Left ventricle myocardium inferior (tissue), 1 donor: ENCODE measurements at places on chromosomes 2 and 18. TPM values are rescaled to one million over a fixed set of nuclear protein-coding genes. Genes with fewer than 3 reads are reported as not detected.
A peak's percentile ranks its signal among the peaks of the same experiment; 100 is the strongest.

DNA sequence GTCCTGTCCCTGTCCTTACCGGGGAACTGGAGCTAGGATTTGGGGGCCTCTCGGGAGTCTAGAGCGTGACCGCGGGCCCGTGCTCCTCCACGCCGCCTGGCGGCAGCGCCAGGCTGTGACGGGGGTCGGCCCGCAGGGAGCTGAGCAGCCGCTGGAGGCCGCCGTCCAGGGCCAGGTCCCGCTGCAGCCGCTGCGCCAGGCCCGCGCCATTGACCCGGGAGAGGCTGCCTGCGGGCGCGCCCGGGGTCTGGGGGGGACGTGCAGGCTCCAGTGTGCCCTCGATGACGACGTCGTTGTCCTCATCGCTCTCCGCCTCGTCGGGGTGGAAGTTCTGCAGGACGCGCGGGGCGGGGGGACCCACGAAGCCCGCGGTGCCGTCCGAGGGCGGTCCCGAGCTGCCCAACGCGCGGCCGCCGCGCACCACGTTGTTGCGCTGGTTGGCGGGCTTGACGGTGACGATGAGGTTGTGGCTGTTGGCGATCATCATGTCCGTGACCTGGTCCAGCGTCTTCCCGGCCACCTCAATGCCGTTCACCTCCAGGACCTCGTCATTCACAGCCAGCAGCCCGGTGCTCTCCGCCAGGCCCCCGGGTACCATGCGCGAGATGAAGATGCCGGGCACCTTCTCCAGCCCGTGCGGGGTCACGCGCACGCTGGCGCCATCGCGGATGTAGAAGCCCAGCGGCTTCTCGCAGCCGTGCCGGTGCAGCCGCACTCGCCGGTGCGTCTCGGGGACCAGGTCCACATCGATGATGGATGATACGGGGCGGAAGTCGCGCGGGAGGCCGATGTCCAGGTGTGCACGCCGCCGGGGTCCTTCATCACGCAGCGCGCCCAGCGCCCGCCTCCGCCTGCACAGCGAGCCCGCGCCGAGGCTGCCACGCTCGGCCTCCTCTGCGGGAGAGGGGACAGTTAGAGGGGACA lies 50.9 kb downstream of the ADNP2 start:
- no peaks in the 10 kb centered on the region for H3K4me1 ChIP-seq
- H3K27me3 ChIP-seq: peaks cover 9% of the 10 kb centered on the region
- H3K36me3 ChIP-seq: no peaks in the 10 kb centered on the region
- peak overlapping the region; percentile 55 for H3K4me3 ChIP-seq

- no peak overlapping the region for H3K27ac ChIP-seq
- H3K27me3 ChIP-seq: no peaks in the 10 kb centered on the region
- DNase-seq: no peak
- H3K4me1 ChIP-seq: peaks cover 3% of the 10 kb centered on the region
- H3K36me3 ChIP-seq: no peaks in the 10 kb centered on the region
These were observed 28.8 kb upstream of the EFEMP1 start for GRCh38 chr2:55952415-55952814.

GRCh38 chr18:7152440-7152839 lies 34.8 kb upstream of the LAMA1 start:
- no peak overlapping the region for H3K27ac ChIP-seq
- no peak for DNase-seq
- H3K36me3 ChIP-seq: no peaks in the 10 kb centered on the region
- H3K4me1 ChIP-seq: no peaks in the 10 kb centered on the region
- H3K4me3 ChIP-seq: no peak overlapping the region
- peaks cover 14% of the 10 kb centered on the region for H3K27me3 ChIP-seq

GRCh38 chr18:57220930-57221483 lies 74.1 kb downstream of the BOD1L2 start:
- H3K4me3 ChIP-seq: no peak overlapping the region
- no peak overlapping the region for H3K27ac ChIP-seq
- H3K27me3 ChIP-seq: peaks cover 56% of the 10 kb centered on the region
- H3K4me1 ChIP-seq: no peaks in the 10 kb centered on the region

GRCh38 chr2:35293261-35293660 lies 1062.3 kb upstream of the CRIM1 start:
- H3K4me1 ChIP-seq: no peaks in the 10 kb centered on the region
- no peaks in the 10 kb centered on the region for H3K36me3 ChIP-seq
- H3K27me3 ChIP-seq: no peaks in the 10 kb centered on the region
- no peak overlapping the region for H3K4me3 ChIP-seq
- no peak overlapping the region for H3K27ac ChIP-seq
- no peak for DNase-seq

GRCh38 chr2:29747786-29748470 lies 173.5 kb downstream of the ALK start:
- no peaks in the 10 kb centered on the region for H3K4me1 ChIP-seq
- DNase-seq: no peak
- H3K27me3 ChIP-seq: peaks cover 19% of the 10 kb centered on the region

GRCh38 chr2:37874470-37874869 lies 50.6 kb upstream of the RMDN2 start:
- H3K27me3 ChIP-seq: no peaks in the 10 kb centered on the region
- H3K4me1 ChIP-seq: peaks cover 73% of the 10 kb centered on the region
- no peak overlapping the region for H3K27ac ChIP-seq

The CHCHD5 gene
- total RNA-seq: 19.2 TPM

The NBEAL1 gene
- 18.0 TPM for total RNA-seq

The ZNF516 gene
- 11.5 TPM for total RNA-seq

The REEP1 gene
- 30.2 TPM for total RNA-seq

The ACTR2 gene
- 100.0 TPM for total RNA-seq

The DUSP2 gene
- total RNA-seq: 0.82 TPM

The SERPINB5 gene
- total RNA-seq: not detected
